GM03348 (cell line): ENCODE measurements at places on chromosomes 16 and 17.

- DNase-seq: no peak
These were observed 37.7 kb upstream of the CCDC182 start for GRCh38 chr17:57782647-57783337.

DNA sequence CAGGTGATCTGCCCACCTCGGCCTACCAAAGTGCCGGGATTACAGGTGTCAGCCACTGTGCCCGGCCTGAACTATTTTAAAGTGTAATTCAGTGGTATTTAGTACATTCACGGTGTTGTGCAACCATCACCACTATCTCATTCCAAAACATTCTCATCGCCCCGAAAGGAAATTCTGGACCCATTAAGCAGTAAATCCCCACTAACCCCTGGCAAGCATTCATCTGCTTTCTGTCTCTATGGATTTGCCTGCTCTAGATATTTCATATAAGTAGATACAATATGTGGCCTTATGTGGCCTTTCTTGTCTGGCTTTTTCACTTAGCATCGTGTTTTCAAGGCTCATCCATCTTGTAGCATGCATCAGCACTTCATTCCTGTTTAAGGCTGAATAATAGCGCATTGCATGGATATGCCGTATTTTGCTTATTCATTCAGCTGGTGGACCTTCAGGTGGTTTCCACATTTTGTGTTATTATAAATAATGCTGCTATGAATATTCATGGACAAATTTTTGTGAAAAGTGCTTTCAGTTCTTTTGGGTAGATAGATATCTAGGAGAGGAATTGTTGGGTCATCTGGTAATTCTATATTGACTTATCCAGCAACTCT, 8.4 kb upstream of the HERPUD1 start:
- no peak for DNase-seq

DNA sequence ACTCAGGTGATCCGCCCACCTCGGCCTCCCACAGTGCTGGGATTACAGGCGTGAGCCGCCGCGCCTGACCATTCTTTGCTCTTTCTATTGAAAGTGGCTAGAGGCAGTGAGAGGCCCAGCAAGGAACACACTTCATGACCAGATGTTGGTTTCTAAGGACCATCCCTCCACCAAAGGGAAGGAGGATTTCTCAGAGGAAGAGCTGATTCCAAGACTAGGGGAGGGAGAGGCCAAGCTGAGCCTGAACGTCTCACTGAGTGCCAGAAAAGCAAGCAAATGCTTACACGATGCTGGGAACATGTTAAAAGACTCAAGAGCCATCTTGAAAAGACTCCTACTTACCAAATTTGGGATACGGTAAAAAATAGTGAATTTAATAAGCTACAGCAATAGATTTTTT, 79.2 kb downstream of the MRM3 start:
- no peak for DNase-seq

DNA sequence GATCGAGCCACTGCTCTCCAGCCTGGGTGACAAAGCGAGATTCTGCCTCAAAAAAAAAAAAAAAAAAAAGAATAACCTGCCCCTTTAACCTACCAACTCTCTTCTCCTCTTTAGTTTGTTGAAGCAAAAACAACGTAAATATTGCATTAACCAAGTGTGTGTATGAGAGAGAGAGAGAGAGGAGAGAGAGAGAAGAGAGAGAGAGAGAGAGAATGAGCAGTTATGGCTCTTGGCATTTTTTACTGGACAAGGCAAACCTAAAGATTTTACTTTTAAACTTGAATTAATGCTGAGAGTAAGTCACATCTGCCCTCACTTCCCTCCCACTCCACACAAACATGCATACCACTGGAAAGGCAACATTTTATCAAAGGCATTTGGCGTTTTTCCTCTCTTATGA, 3.0 kb upstream of the SLFN5 start:
- DNase-seq: no peak

DNA sequence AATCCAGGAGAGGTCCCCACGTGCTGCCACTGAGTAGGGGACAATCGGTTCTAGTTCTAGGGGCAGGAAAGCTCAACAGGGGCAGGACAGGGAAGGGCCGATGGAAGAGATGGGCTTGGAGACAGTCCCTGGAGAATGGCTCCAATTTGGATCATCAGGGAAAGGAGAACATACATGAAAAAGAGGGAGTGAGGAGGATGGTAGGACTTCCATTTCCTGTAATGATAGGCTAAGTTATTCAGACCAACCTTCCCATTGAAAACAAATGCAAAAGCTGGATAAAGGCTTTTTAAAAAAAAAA, 20.4 kb upstream of the GPATCH8 start:
- DNase-seq: no peak

DNA sequence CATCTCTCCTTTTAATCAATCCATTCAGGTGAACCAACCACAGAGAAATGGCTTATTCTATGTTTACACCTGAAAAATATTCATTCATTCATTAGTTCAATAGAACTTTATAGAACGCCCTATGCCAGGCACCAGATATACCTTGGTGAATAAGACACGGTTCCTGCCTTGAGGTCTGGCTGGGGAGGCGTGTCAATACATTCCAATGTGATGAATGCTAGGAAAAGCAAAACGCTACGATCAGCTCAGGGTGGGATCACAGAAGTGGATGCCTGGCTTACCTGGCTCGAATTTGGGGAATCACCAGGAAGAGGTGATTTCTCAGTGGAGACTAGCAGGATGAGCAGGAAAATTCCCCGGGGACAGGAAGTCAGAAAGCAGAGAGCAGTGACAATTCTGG, 17.5 kb upstream of the WFIKKN2 start:
- no peak for DNase-seq

GRCh38 chr16:17026600-17027242, 444.0 kb downstream of the XYLT1 start:
- no peak for DNase-seq

DNA sequence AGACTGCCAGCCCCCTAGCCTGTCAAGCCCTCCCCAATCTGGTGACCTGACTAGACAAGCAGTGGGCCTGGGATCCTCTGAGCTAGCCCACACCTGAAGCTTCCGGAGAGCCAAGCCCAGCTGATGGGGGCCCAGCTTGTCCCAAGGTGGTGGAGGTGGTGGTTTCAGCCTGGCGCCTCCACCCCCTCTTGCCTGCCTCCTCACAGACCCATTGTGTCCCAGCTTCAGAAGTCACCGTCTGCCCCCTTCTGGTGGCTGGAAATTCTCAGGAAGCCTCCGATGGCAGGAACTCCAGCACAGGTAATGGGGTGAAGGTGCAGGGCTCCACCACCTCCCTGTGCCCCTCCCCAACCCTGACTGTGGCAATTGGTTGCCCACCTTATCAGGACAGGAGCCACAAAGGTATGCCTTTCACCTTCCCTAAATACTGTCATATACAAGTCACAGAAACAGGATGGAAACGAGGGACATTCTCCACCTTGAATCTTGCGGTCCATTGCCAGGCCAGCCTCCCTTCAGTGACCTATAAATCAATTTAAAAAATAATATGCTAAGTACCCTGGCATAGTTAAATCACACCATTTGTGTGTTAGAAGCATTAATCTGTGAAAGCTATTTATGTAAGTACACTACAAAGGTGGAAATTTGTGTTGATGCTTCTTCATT, 66.0 kb upstream of the ZNF423 start:
- peak; percentile 60 for DNase-seq
